D721Med (cell line): ENCODE measurements at places on chromosomes 12 and 14.

DNA sequence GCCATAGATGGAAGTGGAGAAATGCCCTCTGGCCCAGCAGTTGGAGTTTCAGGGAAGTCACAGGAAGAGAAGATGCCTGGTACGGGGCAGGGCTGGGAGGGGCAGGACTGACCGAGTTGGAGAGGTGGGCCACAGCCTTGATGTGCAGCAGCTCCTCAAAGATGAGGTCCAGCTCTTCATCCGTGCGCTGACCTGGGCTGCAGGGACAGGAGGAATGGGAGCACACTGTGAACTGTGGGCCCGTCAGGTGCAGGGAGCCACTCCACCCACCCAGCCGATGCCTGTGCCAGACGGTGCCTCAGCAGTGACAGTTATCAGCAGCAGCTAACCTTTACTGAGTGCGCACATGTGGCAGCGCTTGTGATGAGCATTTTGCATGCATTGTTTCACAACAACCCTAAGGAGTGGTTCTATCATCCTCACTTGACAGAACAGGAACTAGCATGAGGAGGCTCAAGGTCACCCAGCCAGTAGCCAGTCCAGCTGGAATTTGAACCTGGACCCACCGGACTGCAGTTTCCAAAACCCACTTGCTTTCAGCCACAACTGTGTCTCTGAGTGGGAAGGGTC is 8.4 kb downstream of the RAPGEF3 start:
- DNase-seq: no peak

DNA sequence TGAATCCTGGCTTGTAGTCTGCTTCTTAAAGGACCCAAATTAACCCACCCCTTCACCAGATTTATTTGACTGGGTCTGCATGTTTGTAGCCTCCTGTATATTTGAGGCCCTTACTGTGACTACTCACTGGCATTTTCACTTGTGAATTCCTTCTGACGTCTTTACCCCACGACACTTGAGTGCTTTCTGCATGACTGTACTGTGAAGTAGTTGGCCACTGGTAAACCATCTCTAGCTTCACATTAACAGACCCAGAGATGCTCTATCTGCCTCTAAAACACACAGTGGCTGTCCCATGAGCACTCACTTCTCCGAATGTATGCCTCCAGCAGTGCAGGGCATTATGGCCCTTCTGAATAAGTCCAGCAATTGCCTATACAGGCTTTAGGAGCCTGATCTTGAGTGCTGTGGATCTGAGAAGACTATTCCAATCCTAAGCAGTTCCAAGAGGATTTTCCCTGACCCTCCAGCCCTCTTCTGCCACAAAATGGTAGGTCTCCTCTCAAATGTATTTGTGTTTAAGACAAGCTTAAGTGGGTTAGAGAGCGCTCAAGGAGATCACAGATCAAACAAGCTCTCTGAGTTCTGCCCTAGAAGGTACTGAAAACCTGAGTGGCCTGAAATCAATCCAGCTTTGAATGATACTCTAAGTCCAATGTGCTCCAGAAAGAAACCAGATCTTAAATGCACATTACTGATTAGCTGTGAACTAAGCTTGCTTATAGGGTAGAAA is 534.7 kb downstream of the RPS29 start:
- no peak for DNase-seq

DNA sequence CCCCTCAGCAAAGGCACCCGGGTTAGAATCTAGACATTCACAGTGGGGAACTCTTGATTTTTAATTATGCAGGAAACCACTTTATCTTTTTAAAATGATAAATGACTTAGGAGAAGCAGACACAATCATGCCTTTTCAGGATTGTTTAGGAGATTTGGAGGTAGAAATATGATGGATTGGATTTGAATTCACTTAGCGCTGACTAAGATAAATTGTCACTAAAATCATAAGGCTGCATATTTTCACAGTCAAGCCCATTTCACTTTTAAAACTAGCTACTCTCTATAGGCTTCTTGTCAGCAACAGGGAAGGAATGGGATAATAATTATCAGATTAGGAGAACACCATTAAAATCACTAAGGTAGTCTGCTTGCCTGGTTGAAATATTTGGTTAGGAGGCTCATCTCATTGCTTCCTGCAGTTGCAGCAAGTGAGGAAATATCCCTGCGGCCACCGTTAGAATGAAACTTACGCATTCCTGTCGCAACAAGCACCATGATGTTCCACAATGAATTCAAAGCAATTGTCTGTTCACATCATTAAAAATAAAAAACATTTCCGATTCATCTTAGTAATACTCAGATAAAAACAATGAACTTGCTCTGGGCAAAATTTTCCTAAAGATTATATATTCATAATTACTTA is 31.9 kb downstream of the DACT1 start:
- no peak for DNase-seq

DNA sequence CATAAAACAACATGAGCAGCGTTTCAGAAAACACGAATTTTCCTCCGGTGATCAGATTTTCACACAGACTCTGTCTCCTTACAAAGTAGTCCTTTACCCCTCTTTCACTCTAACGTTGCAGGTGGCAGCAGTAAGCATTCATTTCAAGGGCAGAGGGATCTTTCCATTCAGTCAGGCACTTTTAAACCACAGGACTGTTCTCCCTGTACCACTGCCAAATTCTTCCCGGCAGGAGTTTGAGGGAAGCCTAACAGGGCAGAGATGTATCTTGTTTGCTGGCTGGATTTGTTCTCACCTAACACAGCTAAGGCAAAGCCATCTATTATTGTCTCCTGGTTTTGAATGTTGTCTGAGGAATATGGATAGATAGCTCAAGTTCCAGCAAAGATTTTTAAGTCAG is 1187.3 kb upstream of the SEL1L start:
- no peak for DNase-seq

DNA sequence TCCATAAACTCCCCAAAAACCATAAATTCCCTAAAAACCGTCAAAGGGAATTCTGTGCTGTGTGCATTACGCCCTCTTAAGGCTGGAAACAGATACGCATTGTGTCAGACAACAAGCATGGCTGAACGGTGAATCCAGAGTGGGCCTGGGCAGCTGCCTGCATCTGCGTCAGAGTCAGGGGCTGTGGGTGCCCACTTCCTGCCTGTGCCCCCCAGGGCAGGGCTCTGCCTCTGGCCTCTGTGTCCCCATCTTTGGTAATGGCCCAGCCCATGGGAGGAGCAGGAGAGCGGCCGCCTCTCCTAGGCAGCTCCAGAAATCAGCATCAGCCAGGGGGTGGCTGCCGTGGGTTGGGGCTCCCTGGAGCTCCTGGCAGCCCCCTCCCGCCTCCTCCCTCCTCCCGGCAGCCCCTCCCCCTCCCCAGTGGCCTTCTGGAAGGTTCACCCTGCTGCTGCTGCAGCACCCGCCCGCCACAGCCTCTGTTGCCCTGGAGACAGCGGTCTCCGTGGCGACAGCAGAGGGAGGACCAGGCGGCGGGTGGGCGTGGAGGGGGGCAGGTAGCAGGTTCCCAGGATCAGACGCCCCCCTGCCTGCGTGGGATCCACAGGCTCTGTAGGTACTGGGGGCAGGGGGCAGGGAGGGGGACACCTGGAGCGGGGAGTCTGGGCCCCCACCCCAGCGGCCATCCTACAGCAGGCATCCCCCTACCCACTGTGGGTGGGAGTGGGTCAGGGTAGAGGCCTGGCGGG is 5.9 kb downstream of the MMP17 start:
- DNase-seq: no peak

- DNase-seq: no peak
These were observed 28.1 kb downstream of the OR10P1 start for GRCh38 chr12:55664826-55665225.

DNA sequence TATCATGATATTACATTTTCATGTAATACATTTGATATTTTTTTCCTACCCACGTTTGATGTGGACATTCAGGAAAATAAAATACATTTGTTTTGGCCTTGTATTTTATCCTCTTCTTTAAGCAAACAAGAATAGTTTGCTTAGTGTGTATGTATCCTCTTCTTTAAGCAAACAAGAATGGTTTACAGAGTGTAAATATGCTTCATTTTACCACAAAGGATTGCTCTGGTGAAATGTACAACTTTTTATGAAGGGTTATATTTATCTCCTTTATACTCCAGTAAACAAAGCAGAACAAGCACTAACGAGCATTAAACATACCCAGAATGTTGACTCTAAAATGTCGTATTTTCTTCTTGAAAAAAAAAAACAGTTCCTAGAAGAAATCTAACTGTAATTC is 244.7 kb downstream of the KCNH5 start:
- DNase-seq: no peak

DNA sequence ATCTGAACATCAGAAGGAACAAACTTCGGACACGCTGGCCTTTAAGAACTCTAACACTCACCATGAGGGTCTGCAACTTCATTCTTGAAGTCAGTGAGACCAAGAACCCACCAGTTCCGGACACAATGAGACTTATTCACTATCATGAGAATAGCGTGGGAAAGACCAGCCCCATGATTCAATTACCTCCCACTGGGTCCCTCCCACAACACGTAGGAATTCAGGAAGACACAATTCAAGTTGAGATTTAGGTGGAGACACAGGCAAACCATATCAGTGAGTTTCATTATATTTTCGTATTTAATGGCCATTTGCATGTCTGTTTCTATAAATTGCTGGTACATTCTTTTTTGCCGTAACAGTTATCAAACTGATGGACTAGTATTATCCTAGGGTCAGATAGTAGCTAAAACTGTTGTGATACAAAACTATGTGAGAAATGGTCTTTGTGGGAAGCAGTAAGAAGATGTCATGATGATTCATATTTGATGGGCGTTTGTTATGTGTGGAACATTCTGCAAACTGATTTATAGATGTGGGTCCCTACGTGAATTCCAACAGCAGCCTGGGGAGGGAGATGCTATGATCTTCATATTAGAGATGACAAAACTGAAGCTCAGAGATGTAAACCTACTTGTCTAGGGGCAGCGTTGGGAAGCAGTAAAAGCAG is 282.4 kb upstream of the TMEM132C start:
- no peak for DNase-seq

DNA sequence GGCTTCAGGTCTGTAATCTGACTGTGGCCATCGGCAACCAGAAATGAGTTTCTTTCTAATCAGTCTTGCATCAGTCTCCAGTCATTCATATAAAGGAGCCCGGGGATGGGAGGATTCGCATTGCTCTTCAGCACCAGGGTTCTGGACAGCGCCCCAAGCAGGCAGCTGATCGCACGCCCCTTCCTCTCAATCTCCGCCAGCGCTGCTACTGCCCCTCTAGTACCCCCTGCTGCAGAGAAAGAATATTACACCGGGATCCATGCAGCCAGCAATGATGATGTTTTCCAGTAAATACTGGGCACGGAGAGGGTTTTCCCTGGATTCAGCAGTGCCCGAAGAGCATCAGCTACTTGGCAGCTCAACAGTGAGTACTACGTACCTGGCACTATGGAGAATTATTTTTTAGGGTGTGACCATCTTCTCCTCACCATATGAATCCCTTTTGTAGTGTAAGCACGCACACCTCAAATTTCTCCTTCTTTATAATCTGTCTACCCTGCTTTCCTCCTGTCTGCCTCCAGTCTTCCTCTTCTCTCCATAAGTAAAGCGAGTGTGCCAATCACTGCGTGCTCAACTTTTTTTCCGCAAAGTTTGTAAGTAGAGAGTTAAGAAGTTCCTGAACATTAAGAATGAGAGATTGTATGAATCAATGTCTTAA is at the start of gene TPH2:
Gene TPH2, plus strand, starts transcription at position 118 of the 658 bp plus-strand sequence. Its CDS starts 142 bp downstream, at position 260.
- no peak for DNase-seq

DNA sequence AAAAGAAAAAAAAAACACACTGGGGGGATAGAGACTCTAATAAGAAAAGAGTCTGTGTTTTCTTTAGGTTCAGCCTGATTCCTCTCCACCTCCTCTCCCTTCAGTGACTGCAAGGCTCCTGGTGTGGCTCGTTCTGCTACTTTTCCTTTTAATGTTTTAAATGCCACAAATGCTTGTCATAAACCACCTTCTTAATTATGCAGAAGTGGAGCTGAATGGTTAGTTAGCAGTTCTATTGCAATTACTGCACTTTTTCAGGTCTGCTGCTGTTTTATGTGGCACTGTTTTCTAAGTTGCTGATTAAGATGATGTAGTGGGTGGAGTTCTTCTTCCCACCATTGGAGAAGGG is 878.1 kb downstream of the DIO2 start:
- no peak for DNase-seq

GRCh38 chr12:113471619-113472171 is at the start of gene LHX5:
Gene LHX5 (minus strand): TSS chr12:113471871. CDS start chr12:113471498, 373 bp downstream.
- no peak for DNase-seq

GRCh38 chr12:19829100-19829853 is 390.0 kb downstream of the AEBP2 start:
- no peak for DNase-seq

DNA sequence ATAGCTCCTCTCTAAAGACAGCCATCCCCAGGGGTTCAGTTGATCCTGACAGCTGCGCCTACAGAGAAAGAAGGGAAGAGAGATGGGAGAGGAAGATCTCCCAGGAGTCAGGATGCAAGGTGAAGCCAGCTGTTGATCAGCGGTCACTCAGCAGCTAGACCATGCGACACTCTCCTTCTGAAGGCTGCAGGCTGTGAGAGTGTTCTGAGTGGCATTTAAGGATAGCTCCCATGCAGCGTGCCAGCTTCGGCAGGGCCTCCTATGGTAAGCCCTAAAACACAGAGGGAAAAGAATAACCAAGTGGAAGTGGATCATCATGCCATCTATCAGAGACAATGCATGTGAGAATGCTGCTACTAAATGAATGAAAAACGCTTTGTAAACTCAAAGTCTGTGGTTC is 197.9 kb upstream of the NUDT4 start:
- no peak for DNase-seq

DNA sequence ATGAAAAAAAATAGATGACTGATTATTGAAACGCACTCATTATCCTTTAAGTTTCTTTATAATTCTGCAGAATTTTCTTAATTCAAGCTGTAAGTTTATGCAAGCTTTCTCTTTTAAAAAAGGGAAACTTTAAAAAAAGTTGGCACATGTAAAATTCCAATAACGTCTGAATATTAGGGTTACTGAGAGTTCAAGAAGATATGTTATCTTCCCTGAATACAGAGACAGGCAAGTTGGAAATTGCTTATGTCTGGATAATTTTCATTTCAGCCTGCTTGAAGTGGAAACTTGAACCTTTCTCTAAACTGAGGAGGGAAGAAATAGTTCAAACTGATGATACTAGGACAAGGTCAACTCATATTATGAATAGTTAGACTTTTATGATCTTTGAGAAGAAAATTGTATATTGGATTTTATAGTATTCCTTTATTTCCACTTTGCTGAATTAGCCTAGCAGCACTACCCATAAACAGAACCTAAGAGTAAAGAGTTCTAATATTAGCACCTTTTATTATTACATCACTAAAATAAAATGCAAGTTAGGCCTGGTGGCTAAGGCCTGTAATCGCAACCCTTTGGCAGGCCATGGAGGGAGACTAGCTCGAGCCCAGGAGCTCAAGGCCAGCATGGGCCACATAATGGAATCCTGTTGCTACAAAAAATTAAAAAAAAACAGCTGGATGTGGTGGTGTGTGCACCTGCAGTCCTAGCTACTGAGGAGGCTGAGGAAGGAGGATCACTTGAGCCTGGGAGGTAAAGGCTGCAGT is 288.0 kb downstream of the TRHDE start:
- DNase-seq: no peak

DNA sequence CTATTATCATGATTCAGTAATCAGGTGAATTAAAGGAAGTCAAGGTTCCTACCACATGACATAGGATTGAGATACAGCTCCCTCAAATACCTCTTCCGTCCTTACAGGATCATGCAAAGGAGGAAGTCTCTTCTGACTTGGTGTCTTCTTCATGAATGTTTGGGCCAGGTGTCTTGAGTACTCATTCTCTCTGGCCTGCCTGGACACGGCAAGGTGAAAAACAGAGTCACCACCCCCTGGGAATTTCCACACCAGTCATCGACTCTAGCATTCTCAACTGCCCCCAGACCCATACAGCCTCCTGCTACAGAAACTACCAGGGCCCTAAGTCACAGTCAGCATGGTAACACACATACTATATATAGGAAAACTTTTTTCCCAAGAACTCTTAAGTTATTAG is 44.9 kb upstream of the LTBP2 start:
- no peak for DNase-seq

GRCh38 chr12:153080-153746 is 60.7 kb downstream of the SLC6A12 start:
- peak; percentile 94 for DNase-seq
